Stimulated activated naive B cell treated with anti-CD40 and anti-IgM and Interleukin-4, amounts not matched to agents 10 μg/mL and 1 μg/mL and 100 μg/mL, for 72 hours (primary cell): ENCODE measurements at places on chromosomes 5 and 9.

GRCh38 chr5:126866851-126867636 is 90.1 kb downstream of the LMNB1 start:
- no peak for DNase-seq

DNA sequence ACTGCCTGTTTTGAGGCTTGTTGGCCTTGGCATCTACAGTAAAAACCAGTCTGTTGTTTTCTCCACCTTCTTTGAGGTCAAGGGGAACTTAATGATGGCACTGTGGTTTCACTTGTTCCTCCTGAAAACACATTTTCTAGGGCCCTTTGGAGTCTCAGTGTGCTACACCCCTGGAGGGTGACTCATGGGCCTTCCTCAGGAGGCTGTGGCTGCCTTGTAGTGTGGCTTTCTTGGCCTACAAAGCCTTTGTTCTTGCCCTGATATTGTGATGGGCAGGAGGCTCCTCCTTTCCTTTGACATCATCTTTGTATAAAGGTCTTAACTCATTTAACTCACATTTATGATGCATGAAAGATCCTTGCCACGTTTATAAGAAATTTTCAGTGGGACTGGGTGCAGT is 56.3 kb upstream of the GPBP1 start:
- peak; percentile 29 for DNase-seq

DNA sequence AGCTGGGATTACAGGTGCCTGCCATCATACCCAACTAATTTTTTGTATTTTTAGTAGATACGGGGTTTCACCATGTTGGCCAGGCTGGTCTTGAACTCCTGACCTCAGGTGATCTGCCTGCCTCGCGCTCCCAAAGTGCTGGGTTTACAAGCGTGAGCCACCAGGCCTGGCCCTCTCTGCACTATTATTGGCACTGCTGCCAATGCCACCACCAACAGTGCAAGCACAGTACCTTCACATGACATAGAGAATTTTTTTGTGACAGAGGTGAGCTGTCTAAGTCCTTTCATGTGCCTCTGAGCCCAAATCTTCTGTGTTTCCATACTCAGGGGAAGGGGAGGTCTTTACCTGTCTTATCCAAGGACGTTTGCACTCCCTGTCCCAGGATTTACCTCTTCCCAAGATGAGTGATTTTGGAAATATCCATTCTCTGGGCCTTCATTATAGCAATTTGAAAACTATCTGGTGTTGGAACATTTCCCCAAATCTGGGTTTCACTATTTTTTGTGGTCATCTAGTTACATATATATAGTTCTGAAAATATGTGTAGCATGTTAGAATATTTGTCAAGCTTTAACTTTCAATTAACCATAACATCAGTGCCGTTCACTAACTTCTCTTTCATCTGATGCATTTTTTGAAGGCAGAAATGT is 5.4 kb upstream of the CD180 start:
- DNase-seq: no peak

GRCh38 chr5:37740331-37741066 is 99.3 kb downstream of the GDNF start:
- DNase-seq: no peak

DNA sequence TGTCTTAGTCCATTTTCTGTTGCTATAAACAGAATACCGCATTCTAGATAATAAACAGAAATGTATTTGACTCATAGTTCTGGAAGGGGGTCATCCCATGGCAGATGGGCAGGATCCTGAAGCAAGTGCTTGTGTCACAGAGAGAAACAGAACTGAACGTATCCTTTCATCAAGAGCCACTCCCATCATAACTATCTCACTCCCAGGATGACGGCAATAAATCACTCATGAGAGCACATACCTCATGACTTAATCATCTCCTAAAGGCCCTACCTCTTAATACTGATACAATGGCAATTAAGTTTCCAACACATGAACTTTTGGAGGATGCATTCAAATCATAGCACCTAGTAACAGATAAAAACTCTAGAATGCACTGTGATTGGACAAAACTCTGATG is 142.9 kb downstream of the CAMK4 start:
- no peak for DNase-seq

GRCh38 chr5:43104057-43104456 is 16.7 kb upstream of the ZNF131 start:
- DNase-seq: no peak

GRCh38 chr5:137933491-137933911 is 44.2 kb downstream of the PKD2L2 start:
- DNase-seq: no peak

DNA sequence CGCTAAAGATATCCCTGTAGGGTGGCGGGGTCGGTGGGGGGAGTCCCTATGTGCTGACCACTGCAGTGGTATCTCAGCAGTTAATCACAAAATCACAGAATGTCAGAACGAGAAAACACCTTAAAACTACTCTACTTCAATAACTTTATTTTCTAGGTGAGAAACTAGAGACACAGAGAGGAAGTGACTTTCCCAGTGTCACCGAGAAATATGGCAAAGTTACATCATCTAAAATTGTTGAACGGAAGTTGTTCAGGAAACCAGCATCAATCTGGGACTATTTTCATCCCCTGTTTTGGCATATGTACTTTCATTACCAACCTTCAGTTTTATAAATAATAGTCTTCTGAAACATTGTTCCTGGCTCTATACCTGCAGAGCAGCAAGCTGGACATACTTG is 384.0 kb downstream of the SPOCK1 start:
- no peak for DNase-seq

- no peak for DNase-seq
Observed at GRCh38 chr5:102975457-102976182, 144.3 kb downstream of the GIN1 start.

DNA sequence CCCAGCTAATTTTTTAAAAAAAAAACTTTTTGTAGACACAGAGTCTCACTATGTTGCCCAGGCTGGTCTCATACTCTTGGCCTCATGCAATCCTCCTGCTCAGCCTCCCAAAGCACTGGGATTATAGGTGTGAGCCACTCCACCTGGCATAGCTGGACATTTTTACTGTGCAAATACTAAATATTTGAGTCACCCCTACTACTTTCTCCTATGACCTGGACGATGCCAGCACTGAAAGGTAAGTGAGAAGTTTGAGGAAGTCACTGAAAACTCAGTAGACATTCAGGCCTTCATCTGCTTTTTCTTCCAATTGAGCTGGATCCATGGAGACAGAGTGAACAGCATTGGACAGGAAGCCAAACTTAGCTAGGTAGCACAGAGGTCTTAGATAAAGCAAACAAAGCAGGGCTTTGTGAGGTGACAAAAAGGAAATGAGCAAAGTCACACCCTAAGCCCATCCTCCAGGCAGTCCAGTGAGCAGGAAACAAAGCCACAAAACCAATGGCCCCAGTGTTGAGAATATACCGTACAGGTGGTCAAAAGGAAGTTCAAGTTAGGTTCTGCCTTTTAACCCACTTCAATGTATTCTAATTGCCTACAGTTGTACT is 192.6 kb upstream of the RASA1 start:
- no peak for DNase-seq

- DNase-seq: no peak
Observed at GRCh38 chr9:115018547-115019435, 88.4 kb upstream of the TNFSF8 start.

GRCh38 chr9:130701059-130702022 is 7.8 kb downstream of the EXOSC2 start:
- DNase-seq: no peak

DNA sequence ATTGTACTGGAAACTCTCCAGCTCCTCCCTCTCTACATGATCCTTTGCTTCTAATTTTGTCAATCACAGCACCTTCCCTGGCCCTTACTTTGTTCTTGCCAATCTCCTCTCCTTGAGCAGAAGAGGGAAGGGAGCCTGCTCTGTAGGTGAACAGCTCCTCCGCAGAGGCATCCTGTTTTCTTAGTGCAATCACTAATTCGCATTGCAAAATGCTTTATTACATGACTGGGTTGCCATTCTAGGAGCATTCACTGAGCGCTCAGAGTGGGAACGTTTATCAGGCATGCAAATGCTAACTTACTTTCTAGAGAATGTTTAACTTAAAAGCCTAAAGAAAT is 416 bp upstream of the SNX18 start:
- DNase-seq: no peak

GRCh38 chr9:33748633-33749304 is 46.6 kb upstream of the PRSS3 start:
- DNase-seq: no peak

GRCh38 chr9:105082843-105083242 is 154.9 kb upstream of the ABCA1 start:
- no peak for DNase-seq

GRCh38 chr5:61535828-61536227 is 203.8 kb downstream of the ZSWIM6 start:
- DNase-seq: no peak

GRCh38 chr5:171764265-171764664 is 21.4 kb upstream of the SMIM23 start:
- no peak for DNase-seq

DNA sequence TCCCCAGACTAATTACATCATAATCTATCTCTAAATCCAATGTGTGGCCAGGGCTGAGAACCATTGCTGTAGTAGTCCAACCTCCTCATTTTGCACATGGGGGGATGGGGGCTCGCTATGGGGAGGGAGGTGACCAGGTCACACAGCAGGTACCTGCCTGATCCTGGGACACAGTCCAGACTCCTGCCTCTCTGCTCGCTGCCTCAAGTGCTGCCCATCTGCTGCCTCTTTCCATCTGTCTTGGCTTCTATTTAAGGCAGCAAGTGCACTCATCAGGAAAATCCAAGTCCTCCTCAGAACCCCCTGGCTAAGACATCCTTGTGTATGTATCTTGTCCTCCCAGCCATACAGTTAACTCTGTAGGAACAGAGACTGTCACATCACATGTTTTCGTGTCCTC is 57.7 kb upstream of the FRRS1L start:
- DNase-seq: no peak

DNA sequence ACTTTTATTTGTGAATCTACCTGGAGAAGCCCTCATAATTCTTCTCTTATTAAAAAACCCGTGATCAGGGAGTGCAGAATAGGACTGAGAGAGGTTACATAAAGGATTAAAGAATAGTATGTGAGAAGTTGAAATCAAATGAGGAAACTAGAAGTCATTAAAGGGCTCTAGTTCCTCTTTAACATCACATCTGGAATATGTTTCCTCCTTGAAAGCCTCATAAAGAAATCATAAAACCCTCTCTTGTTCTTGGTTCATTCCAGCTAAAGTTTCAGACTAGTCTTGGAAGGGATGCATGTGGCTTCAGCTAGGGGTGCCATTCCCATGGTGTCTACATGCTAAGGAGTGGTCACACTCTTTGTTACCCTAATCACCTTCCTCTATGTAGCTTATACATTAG is 5.7 kb upstream of the C5orf46 start:
- no peak for DNase-seq

DNA sequence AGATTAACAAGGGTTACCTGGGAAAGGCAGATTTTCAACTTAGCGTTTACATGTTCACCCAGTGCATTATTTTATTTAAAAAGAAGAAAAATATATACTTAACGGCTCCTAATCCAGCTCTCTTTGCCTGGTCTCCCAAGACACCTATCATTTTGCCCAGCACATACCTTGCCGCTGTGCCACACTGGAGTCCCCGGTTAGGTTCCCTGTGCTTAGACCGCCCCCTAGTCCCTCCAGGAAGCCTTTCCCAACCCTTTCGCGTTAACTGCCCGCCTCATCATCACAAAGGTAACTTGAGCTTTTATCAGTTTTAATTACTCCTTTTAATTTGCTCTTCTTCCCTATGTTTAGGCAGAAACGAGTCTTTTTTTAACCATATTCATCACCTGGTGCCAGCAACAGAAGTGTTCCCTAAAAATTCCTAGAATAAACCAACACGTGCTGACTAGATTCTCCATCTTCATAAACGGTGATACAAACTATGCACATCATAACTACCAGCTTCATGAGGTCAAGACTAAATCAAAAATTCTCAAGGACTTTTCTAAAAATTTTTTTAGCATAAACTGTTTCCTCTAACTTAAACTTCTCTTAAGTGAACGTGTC is 19.7 kb downstream of the DNAJA1 start:
- DNase-seq: no peak
